ENCODE measurements at places on chromosomes 2 and 18.

DNA sequence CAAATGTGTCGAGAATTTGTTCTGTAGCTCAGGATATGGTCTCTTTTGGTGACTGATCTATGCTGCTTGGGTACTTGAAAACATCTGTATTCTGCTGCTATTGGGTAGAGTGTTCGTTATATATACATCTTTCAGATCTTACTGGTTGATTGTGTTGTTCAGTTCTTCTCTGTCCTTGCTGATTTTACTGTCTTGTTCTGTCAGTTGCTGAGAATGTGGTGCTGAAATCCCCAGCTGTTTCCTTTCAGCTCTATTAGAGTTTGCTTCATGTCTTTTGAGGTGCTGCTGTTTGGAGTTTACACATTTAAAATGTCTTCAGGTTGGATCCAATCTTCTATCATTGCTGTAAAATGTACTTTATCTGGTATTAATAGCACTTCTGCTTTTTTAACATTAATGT is 12.9 kb downstream of the BCL2L11 start:
- no peak for DNase-seq

DNA sequence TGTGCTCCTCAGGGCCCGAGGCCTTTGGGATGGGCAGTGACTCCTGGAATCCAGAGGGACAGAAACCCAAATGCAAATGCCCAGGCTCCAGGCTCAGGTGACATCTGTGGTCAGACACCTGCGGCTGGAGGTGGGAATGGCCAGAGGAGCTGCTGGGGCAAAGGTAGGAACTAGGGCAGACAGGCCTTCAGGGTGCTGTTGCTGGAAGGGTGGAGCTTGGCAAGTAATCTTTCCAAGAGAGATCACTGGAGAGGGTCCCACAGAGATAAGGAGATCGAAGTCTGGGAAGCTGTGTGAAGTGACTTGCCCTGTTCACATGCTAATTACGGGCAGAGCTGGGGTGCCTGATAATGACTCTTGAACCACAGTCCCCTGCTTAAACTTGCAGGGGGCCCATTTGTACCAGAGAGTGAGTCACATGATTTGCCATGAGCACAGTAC is 82.4 kb downstream of the ACAA2 start:
- DNase-seq, result no peak

GRCh38 chr2:174485788-174486562 is 854 bp downstream of the GPR155 start:
- peak; percentile 19 for DNase-seq

- no peak for DNase-seq
These were observed 818.8 kb downstream of the PLCL1 start for GRCh38 chr2:198622986-198623730.

DNA sequence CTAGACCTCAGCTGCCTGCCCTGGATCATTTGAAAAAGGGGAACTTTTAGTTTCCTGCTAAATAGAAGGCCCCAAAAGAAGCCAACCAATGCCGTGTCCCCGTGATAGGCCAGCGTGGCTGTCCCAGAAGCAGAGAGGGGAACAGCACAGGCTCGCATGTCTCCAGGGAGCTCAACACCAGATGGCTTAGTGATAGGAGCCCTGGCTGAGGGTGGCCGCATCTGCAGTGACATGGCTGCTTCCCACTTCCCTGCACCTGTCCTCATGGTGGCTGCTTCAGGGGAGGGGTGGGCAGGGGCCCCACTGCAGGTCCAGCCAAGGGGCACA is 79.6 kb downstream of the MBP start:
- no peak for DNase-seq
